ENCODE measurements at places on chromosomes 11 and 22.

DNA sequence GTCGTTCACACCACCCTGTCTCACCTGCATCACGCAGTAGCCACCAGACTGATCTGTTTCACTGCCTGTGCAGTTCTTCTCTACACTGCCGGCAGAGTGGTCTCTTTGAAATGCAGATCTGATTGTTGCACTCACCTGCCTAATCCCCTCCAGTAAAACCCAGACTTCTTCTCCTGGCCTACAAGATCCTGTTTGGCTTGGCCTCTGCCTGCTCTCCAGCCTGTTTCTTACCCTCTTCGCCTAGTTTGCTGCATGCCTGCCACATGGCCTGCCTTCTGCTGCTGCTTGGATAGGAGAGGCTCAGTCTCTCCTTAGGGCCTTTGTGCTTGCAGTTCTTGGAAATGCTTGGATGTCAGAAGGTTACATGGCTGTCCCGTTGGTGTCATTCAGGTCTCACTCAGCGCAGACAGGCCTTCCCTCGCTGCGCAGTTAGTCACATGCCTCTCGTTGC is 42.0 kb downstream of the PACS1 start:
- DNase-seq: no peak

DNA sequence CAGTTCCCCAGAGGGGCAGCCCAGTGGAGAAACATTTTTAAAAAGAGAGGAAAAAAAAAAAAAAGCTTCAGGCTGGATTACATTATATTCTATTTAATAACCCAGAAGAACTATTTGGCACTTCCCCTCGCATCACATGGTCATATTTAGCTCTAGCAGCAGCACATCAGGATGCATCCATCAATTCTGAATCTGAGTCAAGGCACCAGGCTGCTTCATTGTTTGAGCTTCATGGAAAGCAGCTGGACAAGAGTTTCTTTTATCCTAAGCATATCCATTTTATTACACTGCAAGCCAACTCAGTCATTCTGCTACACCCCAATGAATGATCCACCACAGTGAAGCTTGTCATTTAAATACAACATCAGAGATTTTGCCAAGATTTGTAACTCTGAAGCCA is 10.0 kb downstream of the SPTY2D1 start:
- DNase-seq: no peak

- no peak for DNase-seq
Measured at GRCh38 chr11:47415949-47416472, 7.6 kb downstream of the SLC39A13 start.

- no peak for DNase-seq
Measured at GRCh38 chr22:31144223-31144622, 3.9 kb upstream of the PLA2G3 start.

DNA sequence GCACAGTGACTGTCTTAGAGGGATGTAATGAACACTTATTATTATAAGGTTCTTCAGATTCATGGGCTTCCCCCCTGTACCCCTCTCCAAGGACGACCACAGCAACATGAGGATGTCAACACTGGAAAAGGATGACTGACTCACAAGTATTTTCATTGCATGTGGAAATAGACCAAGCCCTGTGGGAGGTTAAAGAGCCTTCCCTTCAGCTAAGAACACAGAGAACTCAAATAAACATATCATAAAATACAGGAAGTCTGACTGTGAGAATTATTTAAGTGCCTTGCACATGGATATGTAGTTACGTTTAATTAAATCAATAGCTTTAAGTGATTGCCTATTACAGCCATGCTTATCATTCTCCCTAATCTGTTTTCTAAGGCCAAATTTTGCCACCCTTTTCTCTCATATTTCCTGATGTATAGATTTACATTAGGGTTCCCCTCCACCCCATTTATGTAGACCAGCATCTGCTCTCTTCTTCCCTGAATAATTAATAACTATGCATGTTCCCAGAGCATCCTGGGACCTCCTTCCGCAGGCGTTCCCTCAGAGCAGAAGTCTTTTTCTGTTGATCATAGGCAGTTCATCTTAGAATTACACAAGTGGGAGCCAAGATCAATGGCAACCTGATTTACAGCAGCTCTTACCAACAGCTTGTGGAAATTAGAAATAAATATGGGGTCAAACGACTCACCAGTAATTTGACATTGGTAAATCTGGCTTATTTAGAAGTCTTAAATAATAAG is 226.9 kb downstream of the OPCML start:
- no peak for DNase-seq

DNA sequence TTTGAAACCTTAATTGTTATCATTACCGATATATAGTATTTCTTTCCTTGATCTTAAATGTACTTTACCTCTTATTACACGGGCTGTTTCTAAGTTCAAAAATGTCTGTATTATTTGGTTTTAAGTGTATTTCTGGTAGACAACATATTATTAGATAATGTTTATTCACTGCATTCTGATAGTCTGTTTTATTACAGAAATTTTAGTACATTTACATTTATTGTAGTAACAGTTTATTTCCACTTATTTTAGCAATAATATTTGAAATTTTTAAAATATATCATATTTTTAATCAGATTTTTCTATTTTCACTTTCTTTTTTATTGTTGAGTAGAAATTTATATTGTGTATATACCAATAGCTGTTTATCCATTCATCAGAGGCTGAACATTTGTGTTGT is 1195.2 kb downstream of the TBC1D22A start:
- DNase-seq: no peak

DNA sequence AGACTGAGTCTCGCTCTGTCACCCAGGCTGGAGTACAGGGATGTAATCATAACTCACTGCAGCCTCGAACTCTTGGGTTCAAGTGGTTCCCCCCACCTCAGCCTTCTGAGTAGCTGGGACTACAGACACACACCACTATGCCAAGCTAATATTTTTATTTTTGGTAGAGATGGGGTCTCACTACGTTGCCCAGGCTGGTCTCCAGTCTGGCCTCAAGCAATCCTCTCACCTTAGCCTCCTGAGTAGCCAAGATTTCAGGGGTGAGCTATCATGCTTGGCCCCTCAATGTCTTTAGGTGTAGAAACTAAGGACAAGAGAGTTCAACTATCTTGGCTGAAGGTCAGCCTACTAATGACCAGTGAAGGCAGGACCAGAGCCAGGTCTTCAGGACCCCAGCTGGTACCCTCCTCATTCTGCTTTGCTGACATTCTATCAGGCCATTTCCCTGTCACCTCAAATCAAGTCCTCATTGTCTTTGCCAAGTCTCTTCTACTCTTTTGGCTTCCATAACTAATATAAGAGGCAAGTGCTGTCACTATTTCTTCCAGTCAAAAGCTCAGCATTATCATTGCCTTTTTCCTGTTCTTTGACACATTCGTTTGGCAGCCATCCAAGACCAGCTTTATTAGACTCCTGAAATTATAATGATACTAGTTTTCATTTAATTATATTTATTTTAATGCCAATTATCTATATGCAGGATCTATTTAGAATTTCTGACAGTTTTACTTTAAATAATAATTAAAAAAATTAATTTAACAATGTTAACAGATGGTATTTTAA is 264.2 kb upstream of the PITPNB start:
- no peak for DNase-seq

DNA sequence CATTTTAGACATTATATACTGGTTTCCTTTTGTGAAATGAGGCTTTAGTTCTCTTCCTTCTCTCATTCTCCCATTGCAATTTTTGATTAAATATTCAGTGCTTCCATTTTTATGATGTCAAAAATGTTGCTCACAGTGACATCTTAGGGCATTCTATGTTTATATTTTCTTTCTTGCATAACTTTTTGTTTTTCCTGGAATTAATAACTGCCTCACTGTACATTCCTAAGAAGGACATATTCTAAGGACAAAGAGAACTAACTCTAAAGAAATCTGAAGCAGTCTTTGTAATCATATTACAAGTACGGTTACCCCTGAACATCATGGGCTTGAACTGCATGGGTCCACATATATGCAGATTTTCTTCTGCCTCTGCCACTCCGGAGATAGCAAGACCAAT is 25.8 kb upstream of the P2RY6 start:
- no peak for DNase-seq

GRCh38 chr11:118565051-118565450 is 680 bp downstream of the IFT46 start:
- DNase-seq: no peak

- no peak for DNase-seq
Measured at GRCh38 chr11:130198292-130198691, 38.7 kb downstream of the ST14 start.

DNA sequence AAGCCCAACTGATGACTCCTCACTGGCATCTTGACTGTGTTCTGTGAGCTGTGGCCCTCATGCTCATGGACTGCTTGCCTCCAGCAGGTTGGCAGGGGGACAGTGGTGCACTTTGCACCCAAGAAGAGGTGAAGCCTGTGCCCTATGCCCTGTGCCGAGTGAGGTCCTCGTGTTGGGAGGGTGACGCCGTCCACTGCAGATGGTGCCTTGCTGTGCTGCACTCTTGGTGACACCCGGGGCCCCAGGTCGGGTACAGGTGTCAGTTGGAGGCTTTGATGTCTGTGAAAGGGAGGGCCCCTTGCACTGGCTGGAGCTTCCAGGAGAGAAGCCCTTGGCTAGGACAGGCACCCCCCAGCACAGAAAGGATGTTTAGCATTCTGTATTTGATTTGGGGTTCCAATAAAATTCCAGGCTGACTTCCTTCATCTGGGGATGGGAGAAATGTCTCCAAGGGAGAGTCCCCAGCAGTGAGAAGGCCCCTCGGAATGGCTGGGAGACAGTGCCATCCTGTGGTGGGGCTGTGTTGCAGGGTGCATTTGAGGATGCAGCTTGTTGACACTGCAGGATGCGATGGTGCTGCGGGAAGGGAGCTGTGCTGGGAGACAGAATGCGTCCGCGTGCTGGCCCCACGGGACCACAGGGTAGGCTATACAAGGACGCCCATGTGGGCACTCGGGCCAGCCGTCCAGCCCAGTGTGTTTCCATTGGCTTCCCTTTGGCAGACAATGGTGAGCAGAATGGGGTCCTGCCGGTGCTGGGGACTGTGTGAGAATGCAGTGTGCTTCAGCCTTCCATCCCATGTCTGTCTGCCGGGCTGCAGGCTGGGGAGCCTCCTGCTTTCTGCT is 2.5 kb upstream of the ZDHHC8 start:
- DNase-seq: peak; percentile 46

- no peak for DNase-seq
Measured at GRCh38 chr11:12102588-12103410, 7.6 kb upstream of the MICAL2 start.

GRCh38 chr11:46388619-46389449 is 2.7 kb downstream of the CHRM4 start:
- DNase-seq: no peak

DNA sequence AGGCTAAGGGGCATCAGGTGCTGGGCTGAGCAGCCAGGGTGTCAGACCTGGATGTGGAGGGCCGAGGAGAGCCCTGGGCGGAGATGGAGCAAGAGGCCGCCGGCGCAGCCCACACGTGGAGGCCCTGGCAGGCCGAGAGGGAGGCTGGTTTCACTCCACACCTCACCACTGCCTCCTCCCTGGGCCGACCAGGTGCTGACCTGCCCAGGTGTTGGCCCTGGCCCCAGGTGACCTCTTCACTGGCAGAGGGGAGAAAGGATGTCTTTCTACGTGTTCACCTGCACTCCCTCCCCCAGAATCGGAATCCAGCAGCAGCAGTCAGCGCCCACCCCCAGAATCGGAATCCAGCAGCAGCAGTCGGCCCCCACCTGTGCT is 781 bp downstream of the ANO9 start:
- DNase-seq: no peak

DNA sequence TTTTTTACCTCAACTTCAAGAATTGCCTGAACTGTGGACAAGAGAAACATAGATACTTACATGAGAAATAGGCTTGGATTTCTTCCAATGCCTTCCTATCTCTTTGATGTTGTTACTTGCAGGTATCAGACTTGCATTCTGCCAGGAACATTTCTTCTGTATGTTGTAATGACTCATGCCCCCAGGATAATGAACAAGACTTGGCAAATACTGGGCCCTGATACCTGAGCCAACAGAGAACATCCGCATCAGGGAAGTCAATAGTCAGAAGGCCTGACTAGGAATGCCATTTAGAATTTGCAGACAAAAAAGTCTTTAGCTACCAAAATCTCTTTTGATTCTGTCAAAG is 273.7 kb upstream of the KIRREL3 start:
- no peak for DNase-seq

DNA sequence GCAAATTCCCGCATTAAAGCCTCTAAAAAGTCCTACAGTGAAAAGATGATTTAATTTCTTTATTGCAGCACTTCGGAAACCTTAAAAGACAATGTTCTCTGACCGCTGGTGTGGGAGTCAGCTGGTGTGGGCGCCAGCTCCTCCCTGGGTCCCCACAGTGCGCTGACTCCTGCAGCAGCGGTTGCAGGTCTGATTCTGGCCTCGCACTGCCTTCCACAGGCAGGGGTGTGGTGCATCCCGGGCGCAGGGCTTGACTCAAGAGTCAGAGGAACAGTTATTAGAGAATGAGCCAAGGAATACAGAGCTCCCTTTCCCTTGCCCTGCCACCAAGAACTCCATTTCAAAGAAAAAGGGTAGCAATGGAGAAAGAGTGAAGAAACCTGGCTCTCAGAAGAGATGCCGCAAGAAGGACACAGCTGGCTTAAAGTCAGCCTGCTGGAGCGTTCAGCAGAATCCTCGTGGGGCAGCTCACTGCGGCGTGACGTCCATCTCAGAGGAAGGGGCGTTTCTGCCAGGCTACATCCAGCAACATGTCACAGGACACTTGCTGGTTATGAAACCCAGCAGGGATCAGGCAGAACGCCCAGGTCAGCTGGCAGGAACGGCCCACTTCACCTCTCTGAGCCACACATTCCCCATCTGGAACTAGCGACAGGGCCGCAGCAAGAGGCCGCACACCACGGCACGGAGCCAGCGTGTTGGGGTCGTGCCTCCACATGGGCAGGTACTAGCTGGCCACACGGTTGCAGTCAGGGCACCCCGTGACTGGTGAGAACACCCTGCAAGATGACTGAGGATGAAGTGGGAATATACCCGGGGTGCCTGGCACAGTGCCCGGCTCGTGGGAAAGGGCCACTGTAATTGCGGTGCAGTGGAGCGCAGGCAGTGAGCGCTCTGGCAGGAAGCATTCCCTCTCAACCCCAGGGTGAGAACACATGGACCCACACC is 18.1 kb upstream of the EFCAB6 start:
- DNase-seq: no peak

DNA sequence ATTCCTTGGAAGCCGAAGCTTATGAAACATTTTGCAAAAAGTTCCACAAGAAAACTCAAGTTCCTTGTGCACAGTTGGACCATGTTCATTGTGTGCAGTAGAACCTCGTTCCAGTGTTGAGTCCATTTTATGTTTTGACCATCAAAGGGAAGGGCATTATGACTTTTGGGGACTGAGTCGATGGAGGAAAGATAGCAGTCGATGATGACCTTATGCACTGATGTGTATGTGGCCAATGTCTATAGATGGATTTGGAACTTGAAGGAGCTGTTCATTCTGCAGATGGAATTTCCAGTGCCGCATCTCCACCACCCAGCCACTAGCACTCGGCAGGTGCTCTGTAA is 71.5 kb upstream of the IGLL5 start:
- no peak for DNase-seq

- DNase-seq: no peak
Measured at GRCh38 chr22:47102648-47103047, 340.2 kb downstream of the TBC1D22A start.
